NCI-H526 treated with DMSO at 0.1 percent for 48 hours (cell line): ENCODE measurements at places on chromosomes 1 and 21.

- DNase-seq: no peak
These were observed 10.3 kb downstream of the INSRR start for GRCh38 chr1:156848461-156849150.

GRCh38 chr1:192527111-192527795 is 48.3 kb upstream of the RGS1 start:
- DNase-seq: no peak

GRCh38 chr1:204977318-204977717 is 65.7 kb upstream of the CNTN2 start:
- DNase-seq: no peak

GRCh38 chr1:58162952-58163550 is 383.5 kb downstream of the OMA1 start:
- DNase-seq: peak; percentile 34

GRCh38 chr1:225409051-225409450 is 18.8 kb downstream of the LBR start:
- DNase-seq: no peak

DNA sequence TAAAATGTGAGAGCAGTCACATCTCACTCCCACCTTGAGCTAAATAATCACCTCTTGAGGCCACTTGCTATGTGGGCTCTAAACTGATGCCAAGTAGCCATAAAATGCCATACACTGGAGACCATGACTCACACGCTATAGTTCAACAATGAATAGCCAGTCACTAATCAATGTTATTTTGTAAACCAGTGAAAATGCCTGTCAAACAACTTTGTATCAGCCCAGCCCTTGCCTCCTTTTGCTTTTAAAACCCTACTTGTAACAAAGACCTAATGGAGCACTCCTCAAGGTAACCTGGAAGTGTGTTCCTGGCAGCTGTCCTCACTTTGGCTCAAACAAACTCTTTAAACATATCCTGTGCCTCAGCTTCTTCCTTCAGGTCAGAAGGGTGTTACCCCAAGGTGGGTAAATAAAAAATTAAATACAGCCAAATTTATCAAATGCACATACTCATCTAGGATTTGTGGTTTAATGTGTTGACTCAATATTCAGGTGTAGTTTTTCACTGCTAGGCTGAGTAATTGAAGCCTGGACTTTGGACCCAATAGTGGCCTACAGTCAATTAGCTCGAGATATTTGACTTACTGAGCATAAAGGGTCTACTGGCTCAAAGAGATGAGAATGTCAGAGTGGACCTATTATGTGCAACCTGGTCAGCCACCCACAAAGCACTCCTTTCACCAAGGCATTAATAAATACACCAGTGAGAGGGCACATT is 154.3 kb downstream of the COQ8A start:
- peak; percentile 4 for DNase-seq

DNA sequence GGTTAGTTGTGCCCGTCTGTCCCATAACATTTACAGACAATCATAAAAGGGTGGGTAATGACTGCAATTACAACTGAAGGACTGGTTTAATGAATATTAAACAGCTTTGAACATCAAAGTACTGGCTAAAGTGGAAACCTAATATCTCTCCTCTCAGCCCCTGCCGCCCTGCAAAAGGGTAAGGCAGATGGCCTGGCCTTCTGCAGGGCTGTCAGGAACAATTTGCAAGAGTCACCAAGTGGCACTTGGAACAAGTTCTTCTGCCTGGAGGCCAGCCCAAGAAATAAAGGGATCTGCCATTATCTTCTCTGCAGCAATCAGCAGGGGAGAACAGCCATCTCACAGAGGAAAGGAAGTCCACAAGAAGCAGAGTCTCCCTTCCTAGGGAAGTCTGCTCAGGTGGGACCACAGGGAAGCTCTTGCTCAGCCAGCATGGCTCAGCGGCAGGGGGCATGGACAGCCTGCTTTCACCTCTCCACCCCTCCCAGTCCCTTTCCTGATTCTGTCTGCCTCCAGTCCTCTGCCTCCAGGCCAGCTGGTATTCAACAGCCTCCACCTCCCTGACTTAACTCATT is 96.1 kb downstream of the TRABD2B start:
- no peak for DNase-seq

DNA sequence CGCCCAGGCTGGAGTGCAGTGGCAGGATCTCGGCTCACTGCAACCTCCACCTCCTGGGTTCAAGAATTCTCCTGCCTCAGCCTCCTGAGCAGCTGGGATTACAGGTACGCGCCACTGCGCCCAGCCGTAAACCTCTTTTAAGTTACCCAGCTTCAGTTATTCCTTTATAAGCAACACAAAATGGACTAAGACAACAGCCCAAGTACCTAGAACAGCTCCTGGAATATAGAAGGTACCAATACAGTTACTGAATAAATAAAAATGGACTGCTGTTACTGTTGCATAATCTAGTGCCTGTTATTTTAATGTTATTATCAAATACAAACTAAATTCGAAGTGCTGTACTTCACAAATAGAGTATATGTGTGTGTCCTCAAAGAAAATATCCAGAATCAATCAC is 17.1 kb downstream of the RNF115 start:
- DNase-seq: no peak

DNA sequence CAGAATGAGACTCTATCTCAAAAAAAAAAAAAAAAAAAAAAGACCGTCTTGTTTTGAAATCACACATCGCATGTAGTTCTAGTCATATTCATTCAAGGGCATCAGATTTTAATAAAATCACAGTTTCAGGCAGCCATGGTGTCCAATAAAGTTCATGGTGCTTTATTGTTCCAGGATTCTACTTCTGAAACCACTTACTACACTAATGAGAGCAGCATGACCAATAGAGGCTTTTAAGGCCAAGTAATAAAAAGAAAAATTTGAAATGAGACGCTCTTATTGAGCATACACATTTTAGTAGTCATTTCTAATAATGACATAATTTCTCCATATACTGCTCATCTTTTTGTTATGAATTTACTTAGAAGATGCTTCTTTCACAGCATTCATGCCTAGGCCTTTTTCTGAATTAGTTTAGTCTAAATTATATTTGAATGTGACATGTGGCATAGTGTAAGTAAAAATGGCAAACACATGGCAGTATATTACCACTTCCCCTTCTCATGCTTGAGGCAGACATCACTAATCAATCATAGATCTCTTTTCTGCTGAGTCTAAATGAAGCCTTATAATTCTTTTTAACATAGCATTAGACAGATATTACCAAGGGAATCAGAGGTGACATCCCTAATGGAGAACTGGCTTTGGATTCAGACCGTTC is 18.5 kb downstream of the NTMT2 start:
- DNase-seq: no peak
